Pancreas (tissue), 10 donors: ENCODE measurements at places on chromosomes 4 and X.
A peak's percentile ranks its signal among the peaks of the same experiment; 100 is the strongest.

DNA sequence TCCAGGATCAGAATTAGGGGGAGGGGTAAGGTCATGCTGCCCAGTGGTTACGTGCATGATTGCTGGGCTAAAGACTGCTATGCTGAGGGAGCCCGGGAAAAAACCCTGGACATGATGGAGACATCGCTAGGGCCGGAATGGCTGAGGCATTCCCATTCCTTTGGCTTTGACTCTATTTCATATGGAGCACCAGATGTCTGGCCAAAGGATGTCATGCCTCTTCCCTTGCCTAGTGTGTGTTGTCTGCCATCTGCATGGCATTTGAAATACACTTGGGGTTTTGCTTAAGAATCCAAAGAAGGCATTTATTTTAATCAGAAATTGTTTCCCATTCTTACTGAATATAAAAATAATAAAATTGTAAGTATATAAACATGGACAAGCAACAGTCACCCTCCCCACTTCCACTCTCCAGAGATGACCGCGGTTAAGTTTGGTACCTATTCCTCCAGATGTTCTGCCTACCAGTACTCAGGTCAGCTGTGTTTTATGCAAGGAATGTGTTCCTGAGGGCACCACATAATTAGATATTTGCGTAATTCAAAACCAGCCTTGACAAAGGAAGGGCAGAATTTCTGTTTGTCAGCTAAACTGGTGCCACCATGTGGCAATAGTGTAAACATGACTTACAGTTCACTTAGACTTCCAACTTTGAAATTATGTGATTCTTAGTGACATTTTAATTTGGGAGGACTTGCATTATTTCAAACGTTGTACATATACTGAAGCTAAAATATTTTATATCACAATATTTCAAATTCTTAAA is 105.9 kb downstream of the CT47B1 start:
- DNase-seq = no peak

DNA sequence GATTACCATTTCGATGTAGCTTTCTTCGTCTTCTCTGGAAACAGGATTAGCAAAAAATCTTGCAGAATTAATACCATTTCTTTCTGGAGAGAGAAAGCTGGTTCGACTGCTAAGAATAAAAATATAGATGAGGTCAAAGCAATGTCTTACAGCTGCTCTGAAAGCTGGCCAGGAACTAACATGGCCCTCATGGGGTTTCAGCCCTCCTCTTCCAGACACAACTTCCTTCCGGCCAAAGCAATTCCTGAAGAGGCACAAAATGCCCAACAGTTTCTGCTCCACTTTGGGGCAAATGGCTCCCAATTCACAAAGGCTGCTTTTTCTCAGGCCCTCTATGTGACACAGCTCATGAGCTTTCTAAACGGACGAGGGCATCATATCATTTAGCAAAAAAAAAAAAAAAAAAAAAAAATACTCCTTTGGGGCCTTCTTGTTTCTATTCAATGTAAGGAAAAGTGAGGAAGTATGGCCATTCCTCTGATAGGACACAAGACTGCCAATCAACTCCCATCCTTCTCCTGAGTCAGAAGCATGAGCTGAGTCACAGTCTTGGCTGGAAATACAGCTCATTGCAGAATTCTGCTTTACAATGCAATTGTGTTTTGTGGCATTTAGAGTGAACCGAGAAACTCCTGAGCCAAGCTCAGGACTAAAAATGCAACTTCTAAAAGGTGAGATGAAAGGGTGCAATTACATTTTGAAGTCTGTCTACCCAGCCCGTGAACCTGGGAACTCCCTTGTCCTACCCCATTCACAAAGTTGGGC is 42.7 kb upstream of the CTAG2 start:
- DNase-seq = no peak

DNA sequence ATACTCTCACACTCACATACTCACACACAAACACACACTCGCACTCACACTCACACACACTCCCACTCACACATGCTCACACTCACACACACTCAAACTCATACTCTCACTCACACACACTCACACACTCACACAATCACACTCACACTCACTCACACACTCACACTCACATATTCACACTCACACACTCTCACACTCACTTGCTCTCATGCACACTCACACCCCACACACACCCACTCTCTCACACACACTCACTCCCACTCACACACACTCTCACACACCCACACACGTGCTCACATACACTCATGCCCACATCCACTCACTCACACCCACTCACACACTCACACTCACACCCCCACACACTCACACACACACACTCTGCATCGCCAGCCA is 4.9 kb upstream of the ATP2B3 start:
- no peak for DNase-seq

GRCh38 chrX:43892336-43892870 is 10.2 kb upstream of the MAOB start:
- no peak for DNase-seq

GRCh38 chr4:135777361-135777760 is 1575.8 kb upstream of the PABPC4L start:
- no peak for DNase-seq

DNA sequence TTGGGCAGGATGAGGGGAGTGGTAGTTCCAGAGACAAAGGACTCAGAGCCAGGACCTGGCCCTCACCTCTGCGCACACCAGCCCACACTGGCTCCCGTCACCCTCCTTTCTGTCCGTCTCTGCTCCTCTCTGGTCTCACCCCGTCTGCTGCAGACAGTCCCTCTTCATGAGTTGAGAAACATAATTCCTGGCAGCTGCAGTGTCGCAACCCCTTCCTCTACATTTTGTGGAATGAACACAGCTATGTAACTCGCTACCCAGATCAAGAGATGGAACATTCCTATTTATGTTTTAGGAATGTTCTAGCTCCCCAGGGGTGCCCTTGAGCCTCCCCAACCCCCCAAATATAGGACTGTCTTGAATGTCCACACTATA is 59.3 kb downstream of the SHROOM2 start:
- DNase-seq = no peak

GRCh38 chrX:118392716-118393115 is 46.8 kb downstream of the WDR44 start:
- no peak for DNase-seq

DNA sequence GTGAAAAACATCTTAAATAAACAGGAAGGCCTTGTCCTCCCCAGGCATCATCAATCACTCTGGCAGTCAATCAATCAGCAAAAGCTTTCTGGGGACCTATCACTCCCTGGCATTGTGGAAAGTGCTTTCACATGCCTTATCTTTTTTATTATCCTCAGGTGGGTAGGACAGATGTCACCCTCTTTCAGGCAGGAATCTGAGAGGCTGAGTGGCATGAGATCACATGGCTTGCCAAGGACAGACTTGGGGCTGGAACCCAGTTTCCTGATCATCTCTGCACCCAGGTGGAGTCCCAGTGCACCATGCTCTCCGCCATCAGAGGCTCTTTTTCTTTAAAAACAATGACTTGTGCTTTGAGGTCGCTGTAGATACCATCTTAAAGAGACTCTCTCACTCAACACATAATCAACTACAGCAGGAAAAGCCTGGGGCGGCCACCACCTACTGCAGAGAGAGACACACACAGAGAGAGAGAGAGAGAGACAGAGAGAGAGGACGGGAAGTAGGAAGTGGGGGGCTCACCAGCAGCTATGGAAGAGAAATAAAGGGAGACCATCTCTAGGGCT is 282.7 kb downstream of the PTTG2 start:
- no peak for DNase-seq

DNA sequence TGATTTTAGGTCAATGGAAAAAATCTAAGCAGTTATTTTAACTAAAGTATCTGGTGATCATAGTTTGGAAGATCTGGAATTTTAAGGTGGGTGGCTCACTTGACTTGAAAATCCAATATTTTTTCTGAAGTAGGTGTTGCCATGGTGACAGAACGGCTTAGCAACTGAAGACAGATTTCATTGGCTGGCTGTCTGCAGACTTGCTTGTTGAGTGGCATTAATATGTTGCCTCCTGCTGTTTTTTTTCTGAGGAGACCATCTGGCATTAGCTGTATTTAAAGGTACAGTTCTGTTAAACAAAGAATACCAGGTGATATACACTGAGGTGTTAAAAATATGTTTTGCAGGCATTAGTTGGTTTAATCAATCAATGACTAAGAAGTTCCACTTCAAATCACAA is 19.8 kb downstream of the CPE start:
- DNase-seq = no peak

DNA sequence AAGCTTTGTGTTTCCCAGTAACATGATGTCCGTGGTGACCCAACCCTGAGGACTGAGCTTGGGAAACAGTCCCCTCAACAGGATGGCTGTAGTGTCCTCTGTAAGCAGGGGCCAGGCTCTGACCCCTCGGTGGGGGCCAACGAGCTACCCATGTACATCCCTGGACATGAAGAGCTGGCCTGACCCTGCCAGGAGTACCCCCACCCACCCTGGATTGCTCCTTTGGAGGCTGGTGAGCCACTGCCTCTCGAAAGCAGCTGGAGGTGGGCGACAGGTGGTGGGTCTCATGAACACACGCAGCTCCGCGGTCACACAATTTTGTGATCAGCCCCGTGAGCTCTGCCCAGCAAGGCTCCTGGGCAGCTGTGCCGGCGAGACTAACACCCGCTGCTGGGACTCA is 33.5 kb downstream of the NSG1 start:
- DNase-seq = peak; percentile 32

- DNase-seq = no peak
These were observed 45.4 kb downstream of the ZCCHC13 start for GRCh38 chrX:74349387-74349786.

DNA sequence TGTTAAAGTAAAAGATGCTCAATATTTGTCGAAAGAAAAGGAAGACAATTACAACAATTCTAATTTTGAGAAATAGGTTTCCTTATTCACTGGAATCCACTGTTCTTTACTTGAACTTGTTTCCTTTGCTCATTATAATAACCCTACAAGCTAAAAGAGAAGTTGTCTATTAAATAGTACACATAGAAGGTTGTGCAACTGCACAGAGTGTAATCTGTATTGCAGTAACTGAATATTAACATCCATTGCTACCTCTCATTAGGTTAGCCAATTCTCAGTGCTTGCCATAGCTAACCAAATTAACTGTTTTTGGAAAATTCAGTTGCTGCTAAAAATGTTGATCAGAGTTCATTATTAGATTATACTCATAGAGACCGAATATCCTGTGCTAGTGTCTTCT is 120.0 kb downstream of the PDLIM5 start:
- DNase-seq = no peak

DNA sequence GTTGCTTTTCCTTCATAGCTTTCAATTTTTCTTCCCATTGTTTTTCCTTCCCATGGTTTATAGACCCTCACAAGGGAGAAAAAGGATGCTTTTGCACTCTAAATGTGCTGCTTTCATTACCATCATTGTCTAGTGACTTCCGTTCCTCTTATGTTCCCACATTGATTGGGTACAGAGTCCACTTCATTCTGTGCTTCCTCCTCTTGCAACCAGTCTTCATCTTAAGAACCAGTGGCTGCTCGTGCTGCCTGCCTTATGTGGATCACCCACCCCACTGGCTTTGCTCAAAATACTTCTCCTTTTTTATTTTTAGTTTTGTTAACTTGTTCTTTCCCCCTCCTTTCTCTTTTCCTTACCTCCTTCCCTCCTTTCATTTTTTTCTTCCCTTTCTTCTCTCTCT is 76.5 kb upstream of the BOD1L1 start:
- DNase-seq = no peak

GRCh38 chr4:47945930-47946726 is 31.7 kb upstream of the NFXL1 start:
- no peak for DNase-seq

DNA sequence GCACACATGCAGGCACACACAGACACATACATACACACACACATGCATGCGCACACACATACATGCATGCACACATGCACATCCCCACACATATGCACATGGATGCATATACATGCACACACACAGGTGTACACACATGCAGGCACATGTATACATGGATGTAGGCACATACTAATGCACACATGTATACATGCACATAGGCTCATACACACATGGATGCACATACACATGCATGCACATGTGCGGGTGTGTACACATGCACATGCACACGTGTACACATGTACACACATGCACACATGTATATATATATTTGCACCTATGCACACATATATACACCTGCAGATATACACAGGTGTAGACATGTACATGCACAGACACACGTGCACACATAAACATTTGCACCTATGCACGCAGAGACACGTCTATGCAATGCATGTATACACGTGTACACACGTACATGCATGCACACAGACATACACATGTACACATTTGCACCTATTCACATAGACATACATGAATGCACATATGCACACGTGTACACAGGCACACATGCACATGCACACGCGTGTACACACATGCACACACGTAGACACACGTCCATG is 4.0 kb downstream of the PLCXD1 start:
- no peak for DNase-seq

- DNase-seq = no peak
These were observed 71.1 kb downstream of the MID1 start for GRCh38 chrX:10549280-10549679.

- DNase-seq = no peak
These were observed 148.7 kb downstream of the FSTL5 start for GRCh38 chr4:162015090-162015489.

DNA sequence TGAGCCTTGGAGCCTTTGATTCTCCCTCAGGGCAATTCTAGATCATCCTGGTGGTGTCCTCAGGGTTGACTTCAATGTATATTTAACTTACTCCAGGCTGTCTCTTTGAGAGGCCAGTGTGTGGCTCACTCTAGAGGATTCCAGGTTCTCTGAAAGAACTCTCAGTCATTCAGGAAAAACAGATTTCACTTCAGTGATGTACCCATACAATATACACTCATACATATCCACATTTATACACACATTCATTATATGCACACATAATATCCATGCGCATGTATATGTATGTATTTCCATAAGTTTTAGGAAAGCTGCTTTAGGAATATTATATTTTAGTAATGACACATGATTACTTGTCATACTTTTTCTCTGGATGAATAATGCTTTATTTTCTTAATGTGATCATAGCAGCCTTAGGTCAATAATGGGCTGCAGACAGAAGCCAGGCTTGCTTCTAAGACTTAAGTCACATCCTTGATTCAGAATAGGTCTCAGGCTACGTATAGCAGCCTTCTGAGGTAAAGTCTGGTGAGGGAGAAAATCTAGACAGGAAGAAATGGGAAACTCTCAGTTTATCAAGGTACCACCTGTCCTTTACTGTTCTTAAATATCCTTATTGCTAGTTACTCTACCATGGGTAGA is 397.0 kb downstream of the GPAT3 start:
- DNase-seq = no peak
